ENCODE measurements at places on chromosomes 16 and 17.

DNA sequence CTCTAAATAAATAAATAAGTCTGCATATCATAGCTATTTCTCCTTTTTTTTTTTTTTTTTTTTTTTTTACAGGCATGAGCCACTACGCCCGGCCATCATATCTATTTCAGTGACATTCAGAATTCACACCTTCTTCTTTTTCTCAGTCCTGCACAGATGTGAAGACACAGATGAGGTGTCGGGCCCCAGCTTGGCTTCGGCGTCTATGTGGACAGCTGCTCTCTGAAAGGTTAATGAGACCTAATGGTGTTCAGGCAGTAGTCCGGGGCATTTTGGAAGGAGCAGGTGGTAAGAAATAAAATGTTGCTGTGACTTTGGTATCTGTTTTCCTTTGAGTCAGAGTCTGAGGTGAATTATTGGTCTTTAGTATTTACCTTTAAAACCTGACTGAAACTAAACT lies 23.6 kb downstream of the TANGO6 start:
- no peak for DNase-seq

- DNase-seq = no peak
Measured at GRCh38 chr17:29008591-29008990, 2.8 kb upstream of the SEZ6 start.

DNA sequence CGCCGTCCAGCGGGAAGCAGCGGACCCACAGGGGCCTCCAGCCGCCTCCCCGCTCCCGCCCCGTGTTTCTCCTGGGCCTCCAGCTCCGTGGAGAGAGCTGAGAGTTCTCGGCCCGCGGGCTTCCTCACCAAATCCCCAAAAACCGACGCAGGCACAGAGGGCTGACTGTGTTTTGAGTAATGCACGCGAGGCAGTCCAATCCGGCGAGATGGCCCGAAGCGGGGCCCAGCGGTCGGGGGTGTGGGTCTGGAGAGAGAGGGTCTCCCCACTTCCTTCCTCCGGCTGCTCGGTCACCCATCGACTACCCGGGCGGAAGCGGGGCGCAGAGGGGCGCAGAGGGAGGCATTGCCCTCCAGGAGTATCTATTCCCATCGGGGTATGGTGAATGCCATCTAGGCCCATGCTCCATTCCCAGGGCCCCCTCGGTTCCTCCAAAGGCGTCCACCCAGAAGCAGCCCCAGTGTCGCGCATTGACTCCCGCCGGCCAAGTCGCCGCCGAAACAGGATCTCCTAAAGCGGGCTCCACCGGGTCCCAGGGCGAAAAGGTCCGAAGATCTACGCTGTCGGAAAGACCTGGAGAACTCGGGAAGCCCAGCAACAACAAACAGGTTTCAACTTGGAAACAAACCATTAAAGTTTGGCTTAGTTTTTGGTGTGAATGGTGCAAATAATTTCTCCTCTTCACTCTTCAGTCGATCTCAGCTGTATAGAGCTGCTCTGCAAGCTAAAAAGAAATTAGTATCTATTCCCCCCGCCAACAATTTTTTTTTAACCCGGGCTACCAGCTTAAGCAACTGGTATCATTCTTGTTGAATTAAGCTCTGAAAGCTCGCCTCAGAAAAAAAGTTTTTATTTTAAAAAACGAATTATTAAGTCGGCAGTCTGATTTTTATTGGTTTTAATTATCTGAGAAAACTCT lies 19.2 kb upstream of the HOXB13 start:
- DNase-seq = no peak

DNA sequence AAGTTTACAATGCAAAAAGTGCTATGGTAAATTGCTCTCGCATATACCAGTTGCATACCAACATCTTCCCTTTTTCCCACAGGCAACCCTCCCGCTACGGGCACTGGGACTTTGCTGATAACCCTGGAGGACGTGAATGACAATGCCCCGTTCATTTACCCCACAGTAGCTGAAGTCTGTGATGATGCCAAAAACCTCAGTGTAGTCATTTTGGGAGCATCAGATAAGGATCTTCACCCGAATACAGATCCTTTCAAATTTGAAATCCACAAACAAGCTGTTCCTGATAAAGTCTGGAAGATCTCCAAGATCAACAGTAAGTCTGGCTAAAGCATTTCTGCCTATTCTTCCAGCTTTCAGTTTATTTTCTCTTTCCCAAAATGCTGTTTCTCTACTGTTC lies 27.9 kb upstream of the HSBP1 start:
- no peak for DNase-seq

DNA sequence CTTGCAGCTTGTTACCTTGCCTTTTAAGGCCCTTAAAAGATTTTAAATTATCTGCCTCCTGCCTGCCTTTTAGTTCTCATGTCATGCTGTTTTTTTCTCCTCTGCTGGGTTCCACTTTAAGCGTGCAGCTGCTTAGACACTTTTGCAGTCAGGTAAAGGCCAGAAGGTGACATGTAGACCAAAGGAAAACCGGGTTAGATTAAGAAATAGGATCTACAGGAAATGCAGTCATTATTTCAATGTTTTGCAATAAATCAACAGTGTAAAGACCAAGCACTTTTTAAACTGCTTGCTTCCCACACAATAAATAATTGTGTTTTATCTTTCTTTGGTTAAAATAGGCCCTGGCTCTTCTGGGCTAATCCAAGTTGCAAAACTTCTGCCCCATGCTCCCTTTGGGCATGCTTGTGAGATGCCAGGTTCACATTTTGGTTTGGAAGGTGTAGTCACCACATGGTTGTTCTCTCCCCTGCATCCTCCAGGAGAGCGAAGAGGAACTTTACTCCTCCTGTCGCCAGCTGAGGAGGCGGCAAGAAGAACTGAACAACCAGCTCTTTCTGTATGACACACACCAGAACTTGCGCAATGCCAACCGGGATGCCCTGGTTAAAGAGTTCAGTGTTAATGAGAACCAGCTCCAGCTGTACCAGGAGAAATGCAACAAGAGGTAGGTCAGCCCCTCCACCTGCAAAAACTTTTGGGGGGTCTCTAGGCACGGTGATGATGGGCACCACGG lies 54.9 kb downstream of the SDR42E1 start:
- DNase-seq = no peak

DNA sequence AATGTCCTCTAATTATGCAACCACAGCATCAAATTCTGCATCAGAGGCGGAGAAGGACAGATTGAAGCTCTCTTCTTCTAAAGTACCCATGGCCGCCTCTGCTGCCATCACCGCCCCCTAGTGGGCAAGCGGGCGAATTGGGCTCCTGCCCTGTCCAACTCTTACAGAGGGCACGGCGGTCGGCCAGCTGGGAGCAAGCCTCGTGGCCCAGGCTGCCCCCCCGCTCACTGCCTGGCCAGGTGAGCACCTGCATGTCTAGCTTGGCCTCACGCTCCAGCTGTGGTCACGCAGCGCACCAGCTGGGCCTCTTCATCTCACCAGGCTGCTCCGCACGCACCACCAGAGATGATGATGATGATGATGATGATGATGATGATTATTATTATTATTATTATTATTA lies 146.1 kb upstream of the TOM1L1 start:
- DNase-seq = no peak

DNA sequence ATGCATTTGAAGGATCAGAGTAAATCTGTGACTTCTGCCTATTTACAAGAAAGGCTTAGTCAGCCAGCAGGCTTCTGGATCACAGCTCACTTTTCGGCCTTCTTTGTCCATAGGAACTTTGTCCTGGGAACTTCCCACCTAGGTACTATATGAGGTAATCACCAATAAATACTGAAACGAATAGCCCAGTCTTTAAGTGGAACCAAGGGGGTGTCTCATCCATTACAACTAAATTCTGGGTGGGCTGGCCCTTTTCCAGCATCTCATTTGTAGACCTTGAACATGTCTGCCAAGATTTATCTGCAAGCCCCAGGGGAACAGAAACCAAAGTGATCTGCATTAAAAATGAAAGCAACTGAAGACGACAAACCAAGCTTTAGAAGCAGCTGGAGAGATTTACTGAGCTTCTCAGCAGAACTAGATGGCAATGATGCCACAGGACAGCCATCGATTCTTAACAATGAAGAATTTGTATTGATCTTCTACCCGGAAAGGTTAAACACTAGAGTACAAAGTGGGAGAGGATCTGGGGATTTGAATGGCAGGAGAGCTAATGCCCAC lies 55.5 kb downstream of the SNX11 start:
- DNase-seq = no peak

DNA sequence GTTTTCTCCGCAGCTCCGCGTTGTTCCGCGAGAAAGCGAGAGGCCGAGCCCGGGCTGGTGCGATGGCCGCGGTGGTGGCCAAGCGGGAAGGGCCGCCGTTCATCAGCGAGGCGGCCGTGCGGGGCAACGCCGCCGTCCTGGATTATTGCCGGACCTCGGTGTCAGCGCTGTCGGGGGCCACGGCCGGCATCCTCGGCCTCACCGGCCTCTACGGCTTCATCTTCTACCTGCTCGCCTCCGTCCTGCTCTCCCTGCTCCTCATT lies 404 bp downstream of the EMC6 start:
- no peak for DNase-seq

DNA sequence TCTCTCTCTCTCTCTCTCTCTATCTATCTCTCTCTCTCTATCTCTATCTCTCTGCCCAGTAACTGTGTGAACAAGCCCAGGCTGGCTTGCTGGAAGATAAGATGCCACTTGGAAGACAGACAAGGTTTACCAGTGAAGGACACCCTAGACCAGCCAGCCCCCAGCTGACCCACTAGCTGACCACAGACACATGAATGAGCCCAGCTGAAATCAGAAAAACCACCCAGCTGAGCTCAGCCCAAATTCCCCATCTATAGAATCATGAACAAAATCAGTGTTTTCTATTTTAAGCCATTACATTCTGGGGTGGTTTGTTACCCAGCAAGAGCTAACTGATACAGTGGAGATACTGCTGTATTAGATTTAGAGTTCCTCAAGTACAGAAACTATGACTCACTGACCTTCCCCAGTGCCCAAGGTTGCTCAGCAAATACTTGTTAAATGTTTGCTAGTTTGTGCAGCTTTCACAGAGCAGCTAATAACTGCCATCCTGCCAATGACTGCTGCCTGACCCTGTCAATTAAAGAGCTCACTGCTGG lies 18.0 kb downstream of the EMP2 start:
- no peak for DNase-seq

- no peak for DNase-seq
Measured at GRCh38 chr16:17416461-17417311, 54.1 kb downstream of the XYLT1 start.

DNA sequence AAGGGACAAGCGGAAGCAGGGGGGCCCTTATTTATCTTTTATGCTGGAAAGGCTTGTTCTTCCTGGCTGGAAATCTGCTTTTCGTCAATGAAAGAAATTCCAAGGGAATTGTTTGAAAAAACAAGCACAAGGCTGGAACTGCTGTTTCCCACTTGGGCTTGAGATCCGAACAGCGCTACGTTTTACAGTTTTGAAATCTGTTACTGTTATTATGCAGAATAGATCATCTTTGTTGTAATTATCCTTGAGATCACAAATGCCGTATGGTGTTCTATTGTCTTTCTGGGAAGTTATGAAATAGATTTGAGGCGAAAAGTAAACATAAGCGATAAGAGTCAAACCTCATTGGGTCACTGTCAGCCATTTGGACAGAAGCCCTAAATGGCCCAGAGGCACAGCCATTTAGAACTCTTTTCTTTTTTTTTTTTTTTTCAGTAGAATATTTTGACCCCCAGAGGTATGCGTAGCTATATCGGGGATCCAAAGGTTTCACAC lies 223.3 kb downstream of the IRX3 start:
- no peak for DNase-seq

DNA sequence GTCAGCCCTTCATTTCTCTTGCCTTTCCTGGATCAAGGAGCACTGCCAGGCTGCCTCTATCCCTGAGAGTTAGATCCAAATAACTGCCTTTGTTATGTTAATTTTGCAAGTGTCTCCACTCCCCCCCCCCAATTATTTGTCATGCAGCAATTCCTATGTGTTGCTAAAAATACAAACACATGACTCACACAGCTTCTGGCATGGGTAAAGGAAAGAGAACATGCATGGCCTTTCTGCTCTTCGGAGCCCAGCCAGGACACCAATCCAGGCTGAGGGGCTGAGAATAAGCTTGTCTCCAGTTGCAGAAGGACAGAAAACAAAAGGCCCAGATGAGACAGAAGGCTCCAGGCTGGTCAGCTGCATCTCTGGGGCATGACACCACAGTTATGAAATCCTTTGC lies 148.0 kb upstream of the TNRC6C start:
- no peak for DNase-seq

DNA sequence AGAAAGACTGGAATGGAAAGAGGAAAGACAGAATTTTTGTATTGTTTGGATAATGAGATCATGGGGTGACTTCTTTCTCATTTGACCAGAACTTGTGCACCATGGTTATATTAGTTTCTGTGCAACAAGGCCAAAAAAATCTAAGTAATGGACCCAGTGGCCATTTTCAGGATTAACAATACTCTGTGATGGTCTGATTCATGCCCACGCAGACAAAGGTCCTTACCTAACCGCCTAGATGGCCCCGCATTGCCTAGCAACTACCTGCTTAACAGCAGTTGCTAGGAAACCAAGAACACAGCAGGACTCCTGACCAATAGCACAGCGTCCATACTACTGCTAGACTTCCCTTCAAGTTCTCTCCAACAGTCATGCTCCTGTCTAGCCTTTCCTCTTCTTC lies 22.4 kb downstream of the MIS12 start:
- DNase-seq = no peak

DNA sequence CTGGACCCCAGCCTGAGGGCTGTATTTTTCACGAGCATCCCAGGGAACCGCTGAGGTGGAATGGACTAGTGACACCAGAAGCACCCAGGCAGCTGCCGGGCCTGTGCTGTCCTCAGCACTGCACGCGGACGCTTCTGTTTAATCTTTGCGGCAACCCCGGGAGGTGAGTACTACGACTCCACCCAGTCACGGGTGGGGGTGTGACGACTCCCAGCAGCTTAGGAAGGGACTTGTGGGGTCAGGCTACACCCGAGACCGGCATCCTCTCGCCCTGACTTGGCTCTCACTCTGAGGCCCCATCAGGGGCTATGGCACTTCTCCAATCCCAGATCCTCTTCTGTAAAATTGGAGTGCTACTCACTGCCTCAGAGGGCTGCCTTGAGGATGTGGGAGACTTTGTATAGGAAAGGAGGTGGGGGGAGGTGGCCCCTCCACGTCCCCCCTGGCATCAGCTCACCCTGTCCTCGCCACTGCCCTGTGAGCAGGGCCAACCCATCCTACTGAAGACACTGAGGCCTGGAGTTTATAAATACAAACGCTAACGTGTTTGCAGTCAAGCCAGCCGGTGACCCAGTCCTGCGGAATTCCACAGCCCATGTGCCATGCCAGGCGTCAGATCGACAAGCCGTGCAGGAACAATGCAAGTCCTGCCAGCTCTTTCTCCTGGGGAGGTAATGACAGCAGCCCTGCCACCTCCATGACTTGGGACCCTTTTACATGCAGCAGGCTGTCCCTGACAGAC lies 44.4 kb downstream of the PPL start:
- no peak for DNase-seq

Measured in activated T-helper 1 cell treated with anti-CD3 and anti-CD28 coated beads, Interleukin-2, amount 50 U/mL, for 16 hours (primary cell).